Erythroblast (primary cell): ENCODE measurements at places on chromosomes 3 and 15.

GRCh38 chr3:52088445-52089367 lies 32.3 kb upstream of the DUSP7 start:
- no peak for DNase-seq

GRCh38 chr3:149476225-149476624 lies 1.7 kb downstream of the TM4SF4 start:
- DNase-seq = no peak

GRCh38 chr15:58472821-58473581 lies 41.2 kb downstream of the LIPC start:
- no peak for DNase-seq

GRCh38 chr3:52299247-52299878 lies 11.7 kb downstream of the GLYCTK start:
- DNase-seq = no peak

DNA sequence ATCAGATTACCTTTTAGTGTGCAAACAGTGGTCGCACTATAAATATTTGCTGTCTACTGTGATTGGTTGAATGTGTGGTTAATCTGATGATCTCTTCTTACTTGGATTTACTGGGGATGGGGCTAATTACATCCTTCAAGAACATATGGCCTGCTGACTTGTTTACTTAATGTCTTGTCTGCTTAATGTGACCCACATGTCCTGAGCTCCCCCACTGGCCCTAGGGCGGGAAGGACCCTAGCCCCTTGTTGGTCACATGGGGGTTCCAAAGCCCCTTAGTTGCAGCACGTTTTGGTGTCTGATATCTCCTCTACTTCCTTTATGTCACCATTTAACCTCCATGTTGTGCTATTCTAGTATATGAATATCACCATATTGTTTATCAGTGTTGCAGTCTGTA lies 17.8 kb upstream of the P2RY12 start:
- DNase-seq = no peak

- no peak for DNase-seq
Observed at GRCh38 chr3:126202680-126203079, 22.3 kb upstream of the ALDH1L1 start.

DNA sequence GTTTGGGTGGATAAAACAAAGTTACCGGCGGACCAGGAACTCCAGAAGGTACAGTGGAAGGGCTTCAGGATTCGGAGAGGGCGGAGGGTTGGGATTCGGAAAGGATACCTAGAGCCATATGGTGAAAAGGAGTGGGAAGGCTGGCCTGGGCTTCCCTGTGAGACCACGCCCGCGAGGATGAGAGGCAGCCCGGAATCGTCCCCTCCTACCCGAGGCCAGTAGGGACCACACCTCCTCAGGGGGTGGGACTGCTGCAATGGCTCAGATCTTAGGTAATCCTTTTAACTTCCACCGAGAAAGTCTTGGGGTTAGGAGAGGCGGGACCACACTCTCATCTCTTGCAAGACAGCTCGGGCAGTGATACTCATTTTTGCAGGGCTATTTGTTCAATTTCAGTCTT lies 511.3 kb downstream of the OCA2 start:
- no peak for DNase-seq

DNA sequence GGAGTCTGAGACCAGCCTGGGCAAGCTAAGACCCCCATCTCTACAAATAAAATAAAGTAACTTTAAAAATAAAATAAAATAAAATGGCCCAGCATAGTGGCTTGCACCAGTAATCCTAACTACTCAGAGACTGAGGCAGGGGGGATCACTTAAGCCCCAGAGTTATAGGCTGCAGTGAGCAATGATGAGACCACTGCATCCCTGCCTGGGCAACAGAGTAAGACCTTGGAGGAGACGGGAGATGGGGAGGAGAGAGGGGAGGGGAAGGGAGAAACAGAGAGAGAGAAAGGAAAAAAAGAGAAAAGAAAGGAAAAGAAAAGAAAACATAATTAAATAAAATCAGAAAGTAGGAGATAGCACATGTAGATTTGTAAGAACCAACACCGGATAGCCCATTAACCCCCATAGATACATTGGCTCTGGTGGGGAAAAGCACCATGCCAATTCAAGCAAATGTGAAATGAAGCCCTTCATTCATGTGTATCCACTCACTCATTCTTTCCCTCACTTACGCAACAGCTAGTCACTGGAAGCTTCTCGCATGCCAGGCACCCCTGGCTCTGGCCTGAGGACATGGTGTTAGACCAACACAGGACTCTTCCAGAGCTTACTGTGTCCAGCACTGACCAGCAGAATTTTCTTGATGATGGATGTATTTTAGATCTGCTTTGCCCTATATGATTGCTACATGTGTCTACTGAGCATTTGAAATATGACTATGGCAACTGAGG lies 183.2 kb downstream of the MAGI1 start:
- no peak for DNase-seq

GRCh38 chr3:120557115-120557514 lies 39.0 kb upstream of the NDUFB4 start:
- no peak for DNase-seq

DNA sequence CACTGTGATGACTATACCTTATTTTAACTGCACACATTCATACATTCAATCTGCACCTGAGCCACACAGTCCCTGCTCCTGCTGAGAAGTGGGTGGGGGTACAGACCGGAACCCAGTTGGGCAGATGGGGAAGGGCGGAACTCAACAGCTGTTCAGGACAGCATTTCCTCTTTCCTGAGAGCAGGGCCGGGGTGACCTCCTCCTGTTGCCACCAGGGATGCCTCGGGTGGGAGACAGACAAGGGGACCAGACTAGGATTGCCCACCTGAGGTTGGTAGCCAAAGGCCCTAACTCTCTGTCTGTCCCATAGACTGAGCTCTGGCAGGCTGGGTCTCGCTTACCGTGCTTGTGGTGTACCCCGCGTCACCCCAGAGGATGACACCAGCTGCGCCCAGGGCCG lies 3.9 kb downstream of the HYAL2 start:
- no peak for DNase-seq

DNA sequence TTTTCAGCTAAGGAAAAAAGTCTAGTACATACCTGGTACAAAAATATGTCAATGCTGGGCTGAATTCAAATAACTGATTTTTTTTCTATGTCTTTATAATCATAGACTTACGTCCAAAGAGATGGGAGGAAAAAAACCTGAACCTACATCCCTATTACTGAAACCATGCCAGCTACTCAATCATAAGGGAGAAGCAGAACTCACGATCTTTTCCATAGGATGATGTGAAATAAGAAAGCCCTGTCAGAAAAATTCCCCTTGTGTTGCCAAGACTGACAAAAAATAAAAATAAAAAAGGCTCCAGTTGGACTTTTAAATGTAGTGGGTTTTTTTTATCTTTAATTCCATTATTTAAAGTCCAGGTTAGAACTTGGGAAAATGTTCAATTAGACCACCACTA lies 3.3 kb downstream of the MSL2 start:
- DNase-seq = no peak

GRCh38 chr15:74502301-74502700 lies 38.7 kb upstream of the ARID3B start:
- DNase-seq = no peak

DNA sequence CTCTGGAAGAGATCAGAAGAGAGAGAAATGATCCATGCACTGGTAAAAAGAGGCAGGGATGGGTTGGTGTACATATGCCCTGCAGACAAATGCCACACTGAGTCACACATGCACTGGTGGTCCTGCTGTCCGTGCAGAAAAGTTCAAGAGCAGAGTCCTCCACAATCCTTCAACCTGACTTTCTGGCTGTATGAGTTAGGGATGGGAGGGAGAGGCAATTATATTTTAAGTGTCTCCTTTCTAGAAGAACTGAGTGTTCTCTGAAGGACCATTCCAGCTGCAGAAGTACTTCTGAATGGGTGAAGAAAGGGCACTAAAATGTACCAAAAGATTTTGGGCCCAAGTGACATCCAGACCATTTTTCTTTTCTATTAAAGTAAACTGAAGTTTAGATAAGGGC lies 26.4 kb downstream of the TMEM39A start:
- DNase-seq = no peak

DNA sequence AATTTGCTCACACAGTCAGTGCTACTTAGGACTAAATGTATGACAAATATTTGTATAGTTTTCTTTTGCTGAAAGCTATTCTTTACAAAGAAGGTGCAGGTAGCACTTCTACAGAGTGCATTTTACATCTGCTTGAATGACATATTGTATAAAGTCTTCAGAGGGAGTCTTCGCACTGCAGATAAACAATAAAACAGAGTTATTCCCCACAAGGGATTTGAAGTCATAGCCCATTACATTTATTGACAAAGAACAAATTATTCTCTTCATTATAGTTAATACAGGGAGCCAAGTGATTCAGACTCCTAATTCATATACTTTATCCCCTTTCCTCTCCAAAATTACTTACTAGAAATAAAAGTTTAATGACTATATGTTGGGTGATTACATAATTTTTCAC lies 529.7 kb downstream of the EDEM1 start:
- DNase-seq = no peak

DNA sequence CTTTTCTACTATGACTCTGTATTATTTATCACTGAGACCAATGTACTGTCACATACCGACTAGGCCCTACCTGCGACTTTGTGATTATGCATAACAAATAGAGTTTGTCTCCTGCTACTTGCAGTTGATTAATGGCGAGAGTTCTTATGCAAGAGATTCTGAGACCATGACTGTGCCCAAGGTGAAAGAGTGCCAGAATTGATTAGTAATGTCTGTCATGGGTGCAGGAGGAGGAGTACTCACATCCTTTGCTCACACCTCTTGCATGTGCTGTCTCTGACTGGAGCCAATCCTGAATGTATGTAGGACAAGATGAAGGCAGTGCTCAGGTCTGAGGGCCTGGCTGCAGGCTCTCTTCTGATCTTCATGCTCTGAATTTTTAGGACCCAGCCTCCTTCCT lies 260.7 kb downstream of the THSD4 start:
- no peak for DNase-seq

DNA sequence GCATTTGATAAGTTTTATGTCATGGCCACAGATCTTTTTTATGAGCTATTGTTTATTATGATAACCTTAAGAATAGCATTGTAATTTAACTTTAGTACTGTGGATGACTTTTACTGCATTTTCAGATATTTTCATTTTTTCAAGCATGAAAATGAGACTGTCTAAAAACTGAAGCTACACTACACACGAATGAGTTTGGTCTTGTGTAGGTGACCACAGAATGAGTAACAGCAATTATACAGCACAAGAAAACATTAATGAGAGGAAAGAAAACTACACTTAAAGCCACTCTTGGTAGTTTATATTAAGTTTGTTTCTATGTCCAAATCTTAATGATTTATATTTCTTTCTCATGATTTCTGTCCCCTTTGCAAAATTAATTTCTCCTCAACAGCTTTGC lies 809.2 kb downstream of the NAALADL2 start:
- no peak for DNase-seq
